CD4-positive, alpha-beta memory T cell (primary cell): ENCODE measurements at places on chromosomes 11 and 22. TPM values are rescaled to one million over a fixed set of nuclear protein-coding genes. Genes with fewer than 3 reads are reported as not detected.

The HEPHL1 gene
- total RNA-seq = not detected

The TIGD3 gene
- 1.1 TPM for total RNA-seq

The ACTN3 gene
- total RNA-seq = 0.17 TPM

The ELFN2 gene
- 0.32 TPM for total RNA-seq

The IFITM10 gene
- 1.6 TPM for total RNA-seq
